Activated CD4-positive, alpha-beta T cell treated with anti-CD3 and anti-CD28 coated beads for 48 hours (primary cell): ENCODE measurements at places on chromosomes 2 and 18.

GRCh38 chr2:65186093-65186868 lies 41.4 kb upstream of the ACTR2 start:
- no peak for DNase-seq

DNA sequence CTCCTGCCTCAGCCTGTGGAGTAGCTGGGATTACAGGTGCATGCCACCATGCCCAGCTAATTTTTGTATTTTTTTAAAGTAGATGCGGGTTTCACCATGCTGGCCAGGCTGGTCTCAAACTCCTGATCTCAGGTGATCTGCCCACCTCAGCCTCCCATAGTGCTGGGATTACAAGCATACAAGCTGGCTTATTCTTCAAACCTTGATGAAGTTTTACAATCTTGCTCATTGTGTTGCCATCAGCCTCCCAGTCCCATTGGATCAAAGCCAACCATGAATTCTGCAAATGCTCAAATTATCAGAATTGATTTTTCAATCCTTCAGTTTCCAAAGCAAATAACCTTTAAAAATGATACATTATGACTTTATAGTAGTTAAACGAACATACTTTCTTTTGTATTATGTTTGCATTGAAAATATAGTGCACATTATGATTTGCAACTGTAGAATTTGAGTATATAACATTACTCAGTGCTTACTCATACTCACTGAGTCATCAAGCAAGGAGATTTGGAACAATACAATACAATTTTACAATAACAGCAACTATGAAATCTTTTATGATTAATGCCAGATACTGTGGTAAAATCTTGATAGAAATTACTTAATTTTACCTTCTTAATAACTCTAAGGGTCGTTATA lies 1491.9 kb upstream of the CELF4 start:
- no peak for DNase-seq

GRCh38 chr2:120881981-120882788 lies 146.5 kb downstream of the GLI2 start:
- DNase-seq: no peak

GRCh38 chr2:241507430-241508239 lies 749 bp downstream of the STK25 start:
- DNase-seq: peak; percentile 58

- DNase-seq: no peak
Observed at GRCh38 chr18:77487951-77488740, 238.5 kb downstream of the GALR1 start.

DNA sequence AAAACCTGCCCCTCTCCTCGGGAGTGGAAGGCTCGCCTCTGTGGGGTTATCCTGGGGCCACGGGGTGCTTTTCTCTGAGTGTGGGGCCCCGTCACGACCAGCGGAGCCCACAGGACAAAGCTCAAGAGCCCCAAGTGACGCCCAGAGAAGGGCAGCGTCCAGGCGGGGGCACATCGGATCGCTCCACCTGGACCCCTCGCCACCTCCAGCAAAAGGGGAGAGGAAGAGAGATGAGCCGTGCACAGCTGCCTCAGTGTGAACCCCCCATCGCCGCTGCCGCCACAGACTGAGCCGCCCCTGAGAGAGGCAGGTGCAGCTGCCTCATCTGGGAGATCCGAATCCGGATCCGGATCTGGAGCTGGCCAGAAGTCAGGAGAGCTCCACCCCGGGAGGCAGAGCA lies 282.5 kb upstream of the PXDN start:
- no peak for DNase-seq
